ENCODE measurements at places on chromosomes 1 and 21. TPM values are rescaled to one million over a fixed set of nuclear protein-coding genes. Genes with fewer than 3 reads are reported as not detected.

LGALS8 gene
- polyA plus RNA-seq, result 54.0 TPM

RNU1-2 gene
- polyA plus RNA-seq, result not detected

FMO4 gene
- 8.0 TPM for polyA plus RNA-seq

CEP104 gene
- 7.9 TPM for polyA plus RNA-seq

MAN1C1 gene
- polyA plus RNA-seq, result 28.2 TPM

TLCD4 gene
- 9.9 TPM for polyA plus RNA-seq

CYP4A11 gene
- not detected for polyA plus RNA-seq

ARHGAP30 gene
- polyA plus RNA-seq, result 9.3 TPM

BNIPL gene
- 0.13 TPM for polyA plus RNA-seq

DNALI1 gene
- 22.4 TPM for polyA plus RNA-seq

MRPL20 gene
- 120 TPM for polyA plus RNA-seq

PRR9 gene
- not detected for polyA plus RNA-seq

SGIP1 gene
- 1.5 TPM for polyA plus RNA-seq

A3GALT2 gene
- polyA plus RNA-seq, result not detected

OR6N1 gene
- not detected for polyA plus RNA-seq

EFNA1 gene
- polyA plus RNA-seq, result 18.6 TPM

C1orf87 gene
- polyA plus RNA-seq, result 0.04 TPM

CHIA gene
- polyA plus RNA-seq, result 0.18 TPM

CDA gene
- 2.8 TPM for polyA plus RNA-seq

DMRTA2 gene
- polyA plus RNA-seq, result not detected

ACTN2 gene
- 1.1 TPM for polyA plus RNA-seq

ITLN2 gene
- 3.4 TPM for polyA plus RNA-seq

IVL gene
- polyA plus RNA-seq, result not detected

Data from ovary (tissue), 10 donors.